ENCODE measurements at places on chromosomes 4 and X.

DNA sequence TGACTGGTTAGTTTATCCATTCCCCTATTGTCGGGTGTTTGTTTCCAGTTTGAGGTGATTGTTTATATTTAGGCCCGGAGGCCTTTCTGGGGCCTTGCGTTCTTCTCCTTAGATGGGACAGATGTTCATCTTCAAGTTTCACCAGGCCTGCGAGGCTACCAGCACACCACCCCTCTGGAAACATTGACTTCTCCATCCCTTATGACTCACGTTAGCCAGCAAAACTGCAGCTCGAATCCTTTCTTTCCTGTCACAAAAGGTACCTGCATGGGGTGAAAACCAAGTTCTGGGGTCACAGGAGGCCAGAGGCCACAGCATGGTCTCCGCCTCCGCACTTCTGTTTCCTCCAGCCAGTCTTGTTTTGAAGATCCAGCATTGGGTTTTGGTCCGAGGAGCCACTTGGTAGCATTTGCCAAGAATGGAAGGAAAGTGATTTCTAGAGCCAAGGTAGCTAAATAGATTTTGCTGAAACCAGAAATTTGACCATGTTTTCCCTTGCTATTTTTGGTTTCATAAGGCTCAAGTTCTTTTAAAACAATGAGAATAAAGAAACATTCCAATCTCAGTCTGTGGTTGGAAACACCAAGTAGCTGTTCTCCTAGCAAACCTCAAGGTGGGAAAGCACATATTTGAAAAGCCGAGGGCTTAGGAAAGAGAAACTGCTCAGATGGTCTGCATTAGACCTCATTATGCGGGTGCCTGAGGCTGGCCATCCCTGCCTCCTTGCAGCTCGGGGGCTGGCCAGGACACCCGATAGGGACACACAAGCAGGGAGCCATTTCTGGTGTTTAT lies 5.6 kb downstream of the NYX start:
- no peak for DNase-seq

DNA sequence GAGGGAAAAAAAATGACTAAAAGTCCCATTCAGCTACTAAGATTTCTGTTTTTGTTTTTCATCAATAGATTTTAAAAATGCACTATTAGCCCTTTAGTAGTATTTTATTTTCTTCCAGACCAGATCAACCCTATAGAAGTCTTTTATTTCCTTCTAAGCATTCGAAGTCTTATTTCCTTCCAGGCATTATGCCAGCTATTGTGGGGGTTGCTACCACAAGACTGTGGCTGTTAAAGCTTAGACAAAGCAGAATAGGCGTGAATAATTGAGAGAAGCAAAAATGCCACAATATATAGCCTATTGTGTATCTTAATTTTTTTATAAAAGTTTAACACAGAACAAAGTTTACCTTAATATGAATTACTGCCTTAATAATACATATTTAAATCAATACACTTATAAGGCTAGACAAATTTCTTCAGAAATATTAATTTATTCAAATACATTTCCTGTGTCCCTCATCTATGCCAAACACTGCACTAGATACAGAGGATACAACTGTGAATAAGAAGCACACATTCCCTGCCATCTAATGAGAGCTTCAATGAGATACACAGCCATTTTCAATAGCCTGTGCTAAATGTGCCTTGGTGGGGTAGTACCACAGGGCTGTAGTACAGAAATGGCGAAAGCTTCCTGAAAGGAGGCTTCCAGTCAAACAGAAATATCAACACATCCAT lies 33.1 kb downstream of the SLC10A7 start:
- DNase-seq = no peak

DNA sequence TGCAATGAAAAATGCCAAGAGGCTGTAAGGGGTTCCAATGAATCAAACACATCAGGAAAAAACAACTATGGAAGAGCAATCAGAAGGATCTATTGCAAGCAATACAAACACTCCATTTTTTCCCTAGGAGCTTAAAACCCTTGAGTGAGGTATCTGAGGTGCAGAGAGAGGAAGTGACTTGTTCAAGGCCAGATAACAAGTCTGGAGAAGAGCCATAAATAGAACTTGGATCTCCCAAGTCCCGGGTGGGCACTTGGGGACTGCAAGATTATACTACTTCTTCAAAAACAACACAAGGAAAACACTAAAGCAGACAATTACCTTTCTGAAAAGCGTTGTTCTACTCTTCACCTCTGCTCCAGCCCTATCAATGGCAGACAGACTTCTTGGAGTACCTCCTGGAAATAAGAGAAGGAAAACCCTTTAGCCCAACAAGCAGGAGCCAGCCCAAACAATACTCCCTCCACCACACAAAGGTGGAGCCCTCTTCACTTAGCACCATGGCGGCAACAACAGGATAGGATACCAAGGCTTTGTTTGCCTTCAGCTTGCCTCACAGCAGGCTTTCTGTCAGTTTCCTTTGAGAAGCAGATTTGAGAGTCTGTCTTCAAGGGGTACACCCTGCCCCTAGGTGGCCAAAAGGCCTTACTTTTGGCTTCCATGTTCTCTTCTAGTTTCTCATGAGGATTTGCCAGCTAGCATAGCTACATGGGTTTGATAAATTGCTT lies 26.0 kb downstream of the AIFM1 start:
- DNase-seq = no peak

DNA sequence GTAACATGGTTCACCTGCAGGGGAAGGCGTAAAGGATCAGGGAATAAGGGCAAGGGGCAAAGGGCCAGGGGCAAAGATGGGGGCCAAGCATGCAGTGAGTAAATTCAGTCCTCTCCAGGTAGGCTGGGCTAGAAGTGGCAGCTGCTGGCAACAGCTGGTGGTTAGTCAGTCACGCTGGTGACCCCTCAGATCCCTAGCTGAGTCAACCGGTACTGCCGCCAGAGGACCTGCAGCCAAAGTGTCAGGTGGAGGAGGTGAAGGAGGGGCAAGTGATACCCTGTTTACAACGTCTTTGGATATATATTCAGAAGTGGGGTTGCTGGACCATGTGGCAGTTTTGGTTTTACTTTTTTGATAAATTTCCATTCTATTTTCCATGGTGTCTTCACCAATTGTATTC lies 24.6 kb upstream of the NAP1L2 start:
- DNase-seq = peak; percentile 16

GRCh38 chr4:77629885-77630284 lies 24.3 kb downstream of the CXCL13 start:
- DNase-seq = no peak

- no peak for DNase-seq
Observed at GRCh38 chr4:1192091-1192492, 19.7 kb upstream of the SPON2 start.

- no peak for DNase-seq
Observed at GRCh38 chrX:13741695-13742094, 7.1 kb downstream of the OFD1 start.

- DNase-seq = no peak
Observed at GRCh38 chr4:53800741-53801140, 209.5 kb upstream of the LNX1 start.

GRCh38 chr4:177227636-177228035 lies 82.0 kb upstream of the NEIL3 start:
- DNase-seq = no peak

DNA sequence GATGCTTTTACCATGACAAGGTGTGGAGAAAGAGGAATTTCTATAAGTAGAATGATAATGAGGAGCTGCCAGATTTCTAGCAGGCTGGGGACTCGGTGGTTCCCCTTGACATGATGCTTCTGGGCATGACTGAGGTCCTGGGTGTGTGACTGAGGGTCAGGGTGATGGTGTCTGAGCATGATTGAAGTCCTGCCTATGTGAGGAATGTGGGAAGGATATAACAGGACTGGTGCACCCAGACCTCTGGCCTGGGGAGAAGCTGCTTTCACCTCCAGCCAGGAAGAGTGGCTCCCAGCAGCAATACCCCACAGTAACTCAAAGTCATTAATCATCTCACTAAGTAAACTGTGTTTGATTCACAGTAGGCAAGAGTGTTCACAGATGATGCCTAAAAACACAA lies 17.4 kb downstream of the SORBS2 start:
- no peak for DNase-seq

GRCh38 chrX:31223817-31224216 lies 152.0 kb upstream of the FTHL17 start:
- DNase-seq = no peak

- no peak for DNase-seq
Observed at GRCh38 chr4:102616636-102617035, 115.5 kb downstream of the NFKB1 start.

DNA sequence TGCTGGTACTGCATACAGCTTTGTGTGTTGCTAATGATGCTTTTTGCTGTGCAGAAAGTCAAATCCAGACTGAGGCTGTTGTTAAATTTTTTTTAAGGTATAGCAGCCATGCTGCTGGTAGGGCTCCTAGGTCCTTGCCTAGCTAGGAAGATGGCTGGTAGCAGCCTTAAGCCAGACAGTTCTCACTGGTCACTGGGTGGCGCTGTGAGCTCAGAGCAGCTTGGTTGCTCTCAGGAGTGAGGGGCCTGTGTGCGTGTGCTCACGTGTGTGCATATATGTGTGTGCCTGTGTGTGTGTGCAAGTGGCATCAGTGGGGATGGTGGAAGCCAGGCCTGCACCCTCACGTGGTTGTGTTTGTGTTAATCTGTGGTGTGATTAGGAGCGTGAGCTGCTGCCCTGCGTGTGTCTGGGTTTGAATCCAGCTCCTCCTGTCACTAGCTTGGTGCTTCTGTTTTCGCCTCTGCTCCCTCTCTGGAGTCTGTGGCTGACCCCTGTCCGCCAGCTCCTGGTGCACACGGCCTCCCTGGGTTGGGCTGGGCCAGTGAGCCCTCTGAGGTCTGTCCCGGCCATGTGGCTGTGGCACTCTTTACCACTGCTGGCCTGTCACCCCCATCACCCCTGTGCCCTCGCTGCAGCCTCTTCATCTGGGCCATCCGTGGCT lies 46.1 kb downstream of the SORCS2 start:
- no peak for DNase-seq

DNA sequence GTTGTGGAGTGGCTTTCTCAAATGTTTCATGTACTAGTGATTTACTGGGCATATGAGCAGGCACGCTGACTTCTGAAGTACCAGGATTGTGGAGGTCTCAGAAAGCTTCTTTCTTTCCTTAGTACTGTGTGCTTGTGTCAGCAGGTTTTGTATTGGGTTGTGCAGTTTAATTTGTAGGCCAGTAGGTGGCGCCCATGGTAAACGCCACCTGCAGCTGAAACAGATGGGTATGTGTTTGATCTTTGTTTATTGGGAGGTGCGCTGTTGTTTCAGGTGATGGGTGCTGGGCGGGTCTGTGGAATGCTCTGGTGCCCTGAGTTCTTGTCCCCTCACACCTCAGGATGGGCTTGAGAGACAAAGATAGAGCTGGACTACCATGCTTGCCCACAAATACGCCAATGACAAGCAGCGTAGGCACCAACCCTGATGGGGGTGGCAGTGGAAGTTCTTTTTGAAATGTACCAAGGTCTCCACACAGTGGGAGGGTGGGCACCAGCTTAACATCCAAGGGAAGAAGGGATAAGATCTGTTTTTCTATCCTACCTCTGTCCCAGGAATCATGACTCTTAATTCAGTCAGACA lies 141.5 kb downstream of the RPS6KA6 start:
- DNase-seq = peak; percentile 33

DNA sequence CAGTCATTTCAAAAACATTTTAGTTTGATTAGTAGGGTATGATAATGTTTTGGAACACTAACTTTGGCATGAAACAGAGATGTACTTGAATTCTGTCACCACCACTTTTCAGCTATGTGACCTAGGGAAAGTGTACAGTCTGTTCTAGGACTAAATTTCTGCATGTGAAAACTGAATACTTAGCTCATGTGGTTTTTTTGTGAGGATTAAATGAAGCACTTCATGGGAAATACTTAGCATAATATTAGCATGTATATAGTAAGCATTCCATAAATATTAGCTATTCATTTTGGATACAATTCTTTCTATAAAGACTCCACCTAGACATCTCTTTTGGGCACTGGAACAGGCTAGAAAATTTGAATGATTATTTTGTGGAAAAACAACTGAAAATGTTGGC lies 1379.4 kb downstream of the RPA4 start:
- DNase-seq = no peak

GRCh38 chr4:47839259-47839658 lies 1.4 kb upstream of the CORIN start:
- DNase-seq = peak; percentile 6

- DNase-seq = no peak
Observed at GRCh38 chr4:172736046-172736445, 432.6 kb upstream of the GALNT7 start.

All from HEK293T (cell line).